Thyroid gland (tissue), 4 donors: ENCODE measurements at places on chromosomes 7 and 10. TPM values are rescaled to one million over a fixed set of nuclear protein-coding genes. Genes with fewer than 3 reads are reported as not detected.

- H3K27ac ChIP-seq = no peak overlapping the region
- no peaks in the 10 kb centered on the region for H3K4me1 ChIP-seq
- no peaks in the 10 kb centered on the region for H3K27me3 ChIP-seq
- DNase-seq = no peak
- H3K36me3 ChIP-seq = no peaks in the 10 kb centered on the region
- H3K4me3 ChIP-seq = no peak overlapping the region
Measured at GRCh38 chr10:113970641-113971040, 73.0 kb upstream of the ADRB1 start.

DNA sequence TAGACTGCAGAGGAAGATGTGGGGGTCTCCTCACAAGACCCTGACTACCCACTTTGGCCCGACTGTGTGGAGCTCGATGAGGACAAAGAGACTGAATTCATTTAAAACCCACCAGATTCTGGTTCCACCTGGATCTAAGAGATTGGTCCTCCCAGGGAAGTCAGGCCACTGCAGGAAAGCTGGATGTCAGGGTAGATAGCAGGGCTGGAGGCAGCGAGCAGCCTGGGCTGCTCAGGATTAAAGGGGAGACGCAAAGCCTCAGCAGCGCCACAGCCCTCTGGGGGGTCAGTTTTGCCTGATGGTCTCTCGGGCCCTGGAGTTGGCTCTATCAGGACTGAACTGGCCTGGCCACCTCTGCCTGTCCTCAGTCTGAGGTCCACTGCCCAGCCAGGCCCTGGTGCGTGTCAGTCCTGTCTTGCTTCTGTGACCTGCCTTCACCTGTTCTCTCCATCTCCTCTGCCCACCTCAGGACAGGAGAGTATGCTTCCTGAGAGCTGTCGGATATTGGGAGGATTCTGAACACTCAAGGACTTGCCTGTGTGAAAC, 12.2 kb upstream of the KLRG2 start:
- peaks cover 22% of the 10 kb centered on the region for H3K4me1 ChIP-seq
- no peaks in the 10 kb centered on the region for H3K27me3 ChIP-seq
- DNase-seq = peak; percentile 56
- H3K36me3 ChIP-seq = no peaks in the 10 kb centered on the region
- peak overlapping the region; percentile 44 for H3K27ac ChIP-seq

- no peaks in the 10 kb centered on the region for H3K27me3 ChIP-seq
- H3K4me3 ChIP-seq = no peak overlapping the region
- no peaks in the 10 kb centered on the region for H3K36me3 ChIP-seq
- H3K27ac ChIP-seq = no peak overlapping the region
Measured at GRCh38 chr7:91239772-91240171, 24.5 kb upstream of the FZD1 start.

GRCh38 chr10:48613016-48613415, 8.1 kb upstream of the ARHGAP22 start:
- H3K27me3 ChIP-seq = no peaks in the 10 kb centered on the region
- H3K4me1 ChIP-seq = no peaks in the 10 kb centered on the region
- no peak for DNase-seq

Gene ABCC2
- total RNA-seq = 5.1 TPM

DNA sequence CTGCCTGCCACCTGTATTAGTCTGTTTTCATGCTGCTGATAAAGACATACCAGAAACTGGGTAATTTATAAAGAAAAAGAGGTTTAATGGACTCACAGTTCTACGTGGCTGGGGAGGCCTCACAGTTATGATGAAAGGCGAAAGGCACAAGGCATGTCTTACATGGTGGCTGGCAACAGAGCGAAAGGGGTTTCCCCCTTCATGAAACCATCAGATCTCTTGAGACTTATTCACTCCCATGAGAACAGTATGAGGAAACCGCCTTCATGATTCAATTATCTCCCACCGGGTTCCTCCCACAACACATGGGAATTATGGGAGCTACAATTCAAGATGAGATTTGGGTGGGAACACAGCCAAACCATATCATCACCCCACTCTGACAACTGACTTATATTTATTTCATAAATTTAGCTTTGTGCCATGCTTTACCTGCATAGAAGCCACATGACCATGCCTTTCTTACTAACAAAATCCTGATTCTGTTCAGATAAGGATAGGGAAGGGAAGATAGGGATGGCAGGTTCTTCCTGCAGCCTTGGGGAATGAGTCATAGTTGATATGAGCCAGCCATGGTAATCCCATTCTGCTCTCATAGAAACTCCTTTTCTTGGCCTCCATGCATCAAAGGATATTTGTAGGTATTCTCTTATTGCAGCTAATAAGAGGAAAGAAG, 191.3 kb upstream of the AGK start:
- no peak overlapping the region for H3K4me3 ChIP-seq
- no peaks in the 10 kb centered on the region for H3K36me3 ChIP-seq
- no peak overlapping the region for H3K27ac ChIP-seq
- no peak for DNase-seq

Gene NUTM2D
- total RNA-seq = 1.8 TPM

Gene DUSP5
- 6.6 TPM for total RNA-seq

GRCh38 chr10:90977855-90978486, 57.1 kb upstream of the ANKRD1 start:
- no peaks in the 10 kb centered on the region for H3K4me1 ChIP-seq
- no peaks in the 10 kb centered on the region for H3K36me3 ChIP-seq
- H3K4me3 ChIP-seq = no peak overlapping the region
- H3K27ac ChIP-seq = no peak overlapping the region
- no peak for DNase-seq

DNA sequence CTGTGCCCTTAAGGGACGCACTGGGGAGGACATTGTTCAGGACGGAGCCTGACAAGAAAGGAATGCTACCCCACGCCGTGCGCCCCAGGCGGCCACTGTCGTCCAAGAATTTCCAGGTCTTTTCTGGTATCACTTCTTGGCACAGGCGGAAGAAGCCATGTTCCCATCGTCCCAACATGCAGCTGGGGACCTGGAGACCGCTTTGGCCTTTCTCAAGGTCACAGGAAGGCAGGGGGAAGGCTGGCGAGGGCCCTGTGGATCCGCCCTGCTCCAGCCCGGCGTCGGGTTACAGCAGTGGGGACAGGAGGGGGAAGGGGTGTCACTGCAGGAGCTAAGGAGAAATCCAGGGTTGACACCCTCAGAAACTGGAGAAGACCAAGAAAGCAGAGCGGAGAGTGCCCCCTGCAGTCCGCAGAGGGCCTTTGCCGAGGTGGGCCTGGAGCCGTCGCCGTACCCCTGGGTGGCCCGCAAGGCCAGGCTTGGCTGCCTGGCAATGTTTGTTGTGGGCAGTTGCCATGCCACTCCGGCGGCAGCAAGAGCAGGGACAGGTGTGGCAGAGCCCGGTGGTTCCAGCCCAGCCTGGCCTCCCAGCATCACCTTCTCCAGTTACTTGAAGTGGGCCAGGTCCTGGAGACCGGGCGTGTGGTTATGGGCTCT, 104.1 kb downstream of the LHPP start:
- no peak overlapping the region for H3K4me3 ChIP-seq
- H3K4me1 ChIP-seq = peaks cover 10% of the 10 kb centered on the region
- DNase-seq = peak; percentile 92
- no peaks in the 10 kb centered on the region for H3K27me3 ChIP-seq
- H3K36me3 ChIP-seq = no peaks in the 10 kb centered on the region

GRCh38 chr7:57423768-57424167, 26.2 kb upstream of the ZNF716 start:
- no peaks in the 10 kb centered on the region for H3K4me1 ChIP-seq
- H3K27me3 ChIP-seq = no peaks in the 10 kb centered on the region
- no peak overlapping the region for H3K27ac ChIP-seq
- H3K4me3 ChIP-seq = no peak overlapping the region
- no peaks in the 10 kb centered on the region for H3K36me3 ChIP-seq
- no peak for DNase-seq

Gene HPSE2
- total RNA-seq = not detected

Gene CTBP2
- total RNA-seq = 92.4 TPM

- no peak overlapping the region for H3K27ac ChIP-seq
- no peak for DNase-seq
- no peak overlapping the region for H3K4me3 ChIP-seq
- no peaks in the 10 kb centered on the region for H3K27me3 ChIP-seq
- H3K36me3 ChIP-seq = no peaks in the 10 kb centered on the region
Measured at GRCh38 chr7:156222611-156223010, 410.3 kb upstream of the SHH start.
